Activated CD8-positive, alpha-beta T cell treated with anti-CD3 and anti-CD28 coated beads, Interleukin-2, amount 10 ng/mL, durations not matched to agents 7 days and 5 days (primary cell): ENCODE measurements at places on chromosomes 12 and 14. TPM values are rescaled to one million over a fixed set of nuclear protein-coding genes. Genes with fewer than 3 reads are reported as not detected.

RNF212B gene
- total RNA-seq, result not detected

- DNase-seq, result no peak
- H3K4me1 ChIP-seq, result no peaks in the 10 kb centered on the region
- no peak overlapping the region for H3K4me3 ChIP-seq
- H3K27me3 ChIP-seq, result peaks cover 16% of the 10 kb centered on the region
These were observed 98.3 kb downstream of the SPTSSA start for GRCh38 chr14:34363733-34364134.

PTHLH gene
- not detected for total RNA-seq

PMEL gene
- total RNA-seq, result 0.55 TPM

FAM186B gene
- 0.18 TPM for total RNA-seq

LBHD2 gene
- total RNA-seq, result not detected

DNA sequence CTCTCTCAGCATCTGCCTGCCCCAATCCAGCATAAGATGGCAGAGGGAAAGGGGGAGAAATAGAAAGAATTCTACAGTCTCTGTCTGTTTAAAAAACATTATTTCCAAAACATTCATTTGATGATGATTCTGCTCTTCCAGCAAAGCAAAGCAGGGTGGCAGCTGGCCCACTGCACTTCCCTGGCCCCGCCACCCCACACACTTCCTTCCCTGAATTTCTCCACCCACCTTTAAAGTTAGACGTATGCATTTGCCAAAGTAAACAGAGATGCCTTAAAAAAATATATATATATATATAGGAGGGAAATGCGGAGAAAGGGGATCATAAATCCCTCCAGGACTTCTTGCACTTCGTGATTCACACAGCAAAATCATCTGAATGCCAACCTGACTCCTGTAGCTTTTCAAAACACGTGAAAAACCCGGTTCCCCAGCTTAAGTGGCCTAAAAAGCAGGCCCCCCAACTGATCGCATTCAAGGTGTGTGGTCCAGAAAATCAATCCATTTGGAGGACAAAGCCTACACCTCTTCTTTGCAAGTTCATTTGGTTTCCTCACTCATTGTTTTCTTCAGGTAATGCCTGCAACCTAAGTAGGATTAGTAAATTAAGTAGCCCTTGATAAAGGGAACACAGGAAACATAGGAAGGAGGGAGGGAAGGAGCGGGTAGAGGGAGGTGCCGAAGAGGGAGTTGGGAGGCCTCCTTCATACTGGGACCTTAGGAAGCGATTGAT, 68.8 kb downstream of the LLPH start:
- H3K27ac ChIP-seq, result no peak overlapping the region
- H3K4me1 ChIP-seq, result peaks cover 6% of the 10 kb centered on the region
- H3K4me3 ChIP-seq, result no peak overlapping the region
- H3K36me3 ChIP-seq, result no peaks in the 10 kb centered on the region

GPD1 gene
- total RNA-seq, result 0.23 TPM

TGM1 gene
- total RNA-seq, result 3.1 TPM

DNA sequence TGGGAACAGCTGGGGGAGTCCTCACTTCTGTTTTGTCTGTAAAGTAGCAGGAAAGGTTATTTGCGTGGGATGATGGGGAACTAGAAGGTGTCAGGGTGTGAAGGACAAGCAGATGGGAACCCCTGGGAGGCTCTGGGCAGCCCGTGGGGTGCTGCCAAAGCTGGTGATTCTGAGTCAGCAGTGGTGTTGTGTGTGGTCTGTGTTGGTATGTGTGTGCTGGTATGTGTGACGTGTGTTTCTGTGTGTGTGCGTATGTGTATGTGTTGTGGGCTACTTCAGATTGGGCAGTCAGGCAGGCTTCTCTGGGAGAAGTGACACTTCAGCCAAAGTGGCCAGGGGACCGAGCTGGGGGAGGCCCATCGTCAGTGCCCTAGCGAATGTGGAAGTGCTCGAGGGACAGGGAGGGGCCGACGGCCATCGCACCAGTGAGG, 15.3 kb upstream of the BDKRB2 start:
- H3K27me3 ChIP-seq, result peaks cover 21% of the 10 kb centered on the region
- no peaks in the 10 kb centered on the region for H3K4me1 ChIP-seq
- DNase-seq, result no peak
- no peak overlapping the region for H3K27ac ChIP-seq
- H3K36me3 ChIP-seq, result no peaks in the 10 kb centered on the region

PIWIL1 gene
- total RNA-seq, result not detected
